Islet precursor cell (in vitro differentiated cells): ENCODE measurements at places on chromosomes 12 and 14.

DNA sequence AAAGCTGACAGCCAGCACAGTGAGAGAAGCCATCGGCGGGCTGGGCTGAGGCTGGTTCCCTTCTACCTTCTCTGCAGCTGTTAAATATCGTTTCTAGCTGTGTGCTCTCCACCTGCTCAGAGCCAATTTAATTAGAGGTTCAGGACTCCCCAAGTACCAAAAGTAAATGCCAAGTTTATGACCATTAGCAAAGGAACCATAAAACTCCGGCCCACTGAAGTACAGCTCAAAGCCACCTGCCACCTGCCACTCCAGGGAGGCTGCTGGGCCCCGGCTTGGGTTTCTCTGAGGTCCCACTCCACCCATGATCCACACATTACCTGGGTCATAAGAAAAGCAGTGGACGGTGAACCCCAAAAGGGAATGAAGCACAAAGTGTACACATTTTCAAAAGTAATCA is 272.8 kb downstream of the KSR2 start:
- DNase-seq: no peak

DNA sequence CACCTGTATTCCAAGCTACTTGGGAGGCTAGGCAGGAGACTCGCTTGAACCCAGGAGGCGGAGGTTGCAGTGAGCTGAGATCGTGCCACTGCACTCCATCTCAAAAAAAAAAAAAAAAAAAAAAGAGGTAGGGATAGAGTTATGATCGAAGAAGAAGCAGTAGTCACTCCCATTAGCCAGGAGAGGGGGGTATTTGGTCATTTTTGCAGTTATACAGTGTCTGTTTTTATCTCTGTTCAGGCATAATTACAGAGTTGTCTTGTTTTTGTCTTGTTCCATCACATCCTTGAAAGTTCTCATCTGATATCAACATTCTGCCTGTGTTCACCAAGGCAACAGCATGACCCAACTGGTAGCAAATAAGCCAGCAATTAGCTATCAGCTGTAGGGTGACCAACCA is 98.5 kb upstream of the TMPO start:
- no peak for DNase-seq

GRCh38 chr14:34713681-34714319 is 593 bp downstream of the CFL2 start:
- no peak for DNase-seq

DNA sequence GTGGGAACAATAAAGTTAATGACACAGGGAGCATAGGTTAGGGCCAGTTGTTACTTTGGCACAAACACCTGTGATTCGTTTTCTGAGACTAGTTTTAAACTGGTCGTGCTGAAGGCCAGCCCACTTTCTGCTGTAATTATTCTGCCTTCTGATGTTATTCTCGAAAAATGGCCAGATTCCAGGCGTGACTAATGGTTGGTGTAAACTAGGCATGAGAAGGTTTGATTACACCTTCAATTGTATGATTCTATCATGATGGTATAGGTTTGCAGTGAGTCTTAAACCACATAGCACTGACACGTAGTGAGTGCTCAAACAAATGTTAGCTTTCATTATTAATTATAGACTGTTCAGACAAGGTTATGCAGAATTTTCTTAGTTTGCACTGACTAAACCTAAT is 39.0 kb downstream of the CKB start:
- no peak for DNase-seq

DNA sequence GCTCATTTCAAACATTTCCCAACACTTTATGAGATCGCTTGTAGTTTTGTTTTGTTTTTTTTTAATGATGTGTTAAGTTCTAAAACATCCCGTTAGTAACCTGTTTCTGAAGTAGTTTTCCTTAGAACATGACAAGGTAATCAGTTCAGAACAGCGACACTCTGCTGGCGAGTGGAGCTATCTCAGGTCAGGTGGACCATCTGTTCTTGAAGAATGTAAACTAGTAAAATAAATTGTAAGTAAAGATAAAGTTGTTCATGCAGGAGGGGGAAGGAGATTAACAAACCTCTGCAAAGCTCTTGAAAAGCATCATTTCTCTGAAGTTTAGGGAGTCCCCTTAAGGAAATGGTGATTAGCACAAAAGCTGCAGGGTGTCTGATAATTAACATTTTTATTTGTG is 71.9 kb upstream of the DACT1 start:
- DNase-seq: no peak

- DNase-seq: no peak
These were observed 5.5 kb upstream of the CHD4 start for GRCh38 chr12:6612652-6613014.

DNA sequence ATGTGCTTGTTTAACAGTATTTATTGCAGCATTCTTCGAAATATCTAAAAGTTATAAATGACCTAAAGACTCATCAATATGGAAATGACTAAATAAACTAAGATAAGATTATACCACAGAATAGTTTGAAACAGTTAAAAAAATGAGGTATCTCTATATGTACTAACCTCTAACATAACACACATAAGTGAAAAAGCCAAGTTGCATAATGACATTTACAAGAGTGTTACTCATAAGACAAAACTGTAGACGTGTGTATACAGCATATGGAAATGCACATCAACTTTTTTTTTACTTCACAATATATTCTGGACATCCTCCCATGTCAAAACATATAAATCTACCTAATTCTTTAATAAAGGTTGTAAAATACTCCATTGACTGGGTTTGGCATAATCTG is 22.8 kb downstream of the CPM start:
- DNase-seq: no peak

- peak; percentile 62 for DNase-seq
These were observed 1.2 kb upstream of the ARL6IP4 start for GRCh38 chr12:122979001-122979907.

GRCh38 chr12:4112290-4112689 is 161.3 kb upstream of the CCND2 start:
- no peak for DNase-seq

- DNase-seq: no peak
These were observed 3.6 kb downstream of the MGAT2 start for GRCh38 chr14:49623941-49624839.

- no peak for DNase-seq
These were observed 1308.6 kb downstream of the FSCB start for GRCh38 chr14:43198465-43198864.

GRCh38 chr12:52964556-52965336 is 15.8 kb downstream of the KRT18 start:
- DNase-seq: peak; percentile 96

DNA sequence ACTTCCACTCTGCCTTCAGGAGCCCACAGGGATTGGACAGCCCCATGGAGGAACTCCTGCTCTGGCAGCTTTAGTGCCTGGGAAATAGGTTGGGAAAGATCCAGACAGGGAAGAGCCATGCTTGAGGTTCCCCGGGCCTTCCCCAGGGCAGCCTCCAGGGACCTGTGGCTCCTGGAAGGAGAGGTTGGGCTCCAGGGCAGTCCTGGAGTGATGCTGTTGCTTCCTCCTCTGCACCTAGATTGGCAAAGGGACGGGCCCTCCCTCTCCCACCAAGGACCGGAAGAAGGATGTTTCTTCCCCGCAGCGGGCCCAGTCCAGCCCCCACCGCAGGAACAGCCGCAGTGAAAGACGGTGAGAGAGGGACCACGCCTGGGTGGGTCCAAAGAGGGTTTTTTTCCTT is 16.5 kb downstream of the VASH1 start:
- peak; percentile 38 for DNase-seq

GRCh38 chr14:38883127-38883526 is 219.9 kb downstream of the SEC23A start:
- DNase-seq: no peak

GRCh38 chr12:132003846-132004245 is 54.1 kb downstream of the EP400 start:
- no peak for DNase-seq

DNA sequence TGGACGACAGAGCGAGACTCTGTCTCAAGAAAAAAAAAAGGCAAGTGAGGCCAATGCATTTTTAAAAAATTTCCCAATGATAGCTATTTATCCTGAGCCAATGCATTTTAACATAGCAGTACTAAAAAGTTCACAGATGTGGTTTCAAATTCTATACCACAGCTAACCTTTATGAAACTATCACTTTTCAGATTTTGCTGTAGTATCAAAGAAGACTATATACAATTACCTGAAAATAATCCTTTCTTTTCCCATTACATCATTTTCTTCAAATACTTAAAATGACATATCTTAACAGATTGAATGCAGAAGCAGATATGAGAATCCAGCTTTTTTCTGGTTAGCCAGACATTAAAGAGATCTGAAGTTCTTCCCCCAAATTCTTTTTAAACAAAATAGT is 13.2 kb downstream of the ATF7 start:
- no peak for DNase-seq

DNA sequence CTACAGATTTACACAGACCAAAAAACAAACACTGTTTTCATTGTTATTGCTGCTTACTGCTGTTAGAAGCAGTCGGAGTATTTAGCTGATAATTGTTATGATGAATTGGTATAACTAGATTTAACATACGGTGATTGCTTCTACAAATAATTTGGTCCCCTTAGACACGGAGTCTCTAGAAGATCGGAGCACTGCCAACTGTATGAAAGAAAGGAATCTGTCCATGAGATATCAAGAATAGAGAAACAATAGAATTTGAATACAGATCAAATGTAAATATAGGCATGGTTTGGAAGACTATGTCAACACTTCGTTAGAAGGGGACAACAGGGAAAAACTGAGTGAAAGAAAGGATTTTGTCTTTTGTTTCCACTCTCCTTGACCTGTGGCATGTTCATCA is 110.9 kb downstream of the PPP2R5E start:
- no peak for DNase-seq

DNA sequence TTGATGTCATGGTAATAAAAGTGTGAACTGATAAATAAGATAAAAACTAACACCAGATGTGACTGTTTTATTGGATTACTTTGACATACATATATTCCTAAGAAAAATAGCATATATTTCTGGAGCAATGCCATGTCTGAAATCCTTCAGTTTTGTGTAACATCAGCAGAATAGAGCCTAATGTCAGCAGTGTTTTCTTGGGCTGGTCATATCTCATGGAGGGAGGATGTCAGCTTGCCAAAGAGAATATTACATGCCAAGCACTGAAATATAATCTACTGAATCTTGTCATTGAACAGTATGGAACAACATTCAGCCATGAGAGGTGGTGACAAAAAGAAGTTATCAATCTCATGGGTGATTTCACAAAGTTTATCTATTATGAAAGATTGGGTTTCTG is 220.3 kb downstream of the KLHL28 start:
- DNase-seq: no peak

- DNase-seq: no peak
These were observed 126.9 kb upstream of the RBM19 start for GRCh38 chr12:114092981-114093380.

DNA sequence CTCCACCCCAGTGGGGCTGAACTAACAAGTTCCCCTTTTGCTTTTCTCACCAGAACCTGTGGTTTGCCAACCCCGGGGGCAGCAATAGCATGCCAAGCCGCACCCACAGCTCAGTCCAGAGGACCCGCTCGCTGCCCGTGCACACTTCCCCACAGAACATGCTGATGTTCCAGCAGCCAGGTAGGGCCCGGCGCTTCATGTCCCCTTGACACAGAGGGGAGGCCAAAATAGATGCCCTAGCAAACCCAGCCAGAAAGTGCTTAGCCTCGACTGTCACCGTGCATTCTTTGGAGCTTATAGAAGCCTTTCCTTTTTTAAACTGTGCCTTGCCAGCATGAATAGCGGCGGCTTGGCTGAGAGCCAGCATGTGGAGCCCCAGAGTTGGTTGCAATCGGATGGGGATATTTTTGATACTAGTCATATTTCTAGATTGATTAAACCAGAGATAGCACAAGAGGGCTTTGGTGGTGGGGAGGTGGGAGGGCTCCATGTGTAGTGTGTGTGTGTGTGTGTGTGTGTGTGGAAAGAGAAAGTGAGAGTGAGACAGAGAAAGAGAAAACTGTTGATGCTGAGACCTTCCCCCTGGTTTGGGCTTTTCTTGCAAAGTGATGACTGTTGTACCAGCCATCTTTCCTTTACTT is 126.1 kb downstream of the GCH1 start:
- peak; percentile 35 for DNase-seq

DNA sequence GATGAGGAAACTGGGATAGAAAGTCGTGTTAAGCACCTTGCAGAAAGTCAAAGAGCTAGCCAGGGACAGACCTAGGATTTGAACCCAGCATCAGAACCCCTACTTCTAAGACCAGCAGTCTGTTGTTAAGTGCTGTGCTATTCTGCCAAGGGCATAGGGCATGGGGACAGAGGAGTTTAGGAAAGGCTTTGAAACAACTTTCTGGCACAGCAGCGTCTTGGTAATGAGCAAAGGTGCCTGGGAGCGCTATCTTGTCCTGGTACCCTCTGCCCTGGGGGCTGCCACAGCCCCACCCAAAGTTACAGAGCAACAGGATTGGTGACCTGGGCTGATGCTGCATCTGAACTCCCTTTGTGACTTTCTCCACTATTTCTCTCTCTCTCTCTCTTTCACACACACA is 1108.1 kb downstream of the BCL11B start:
- DNase-seq: no peak

GRCh38 chr12:122635471-122635870 is 67.7 kb downstream of the HCAR2 start:
- no peak for DNase-seq

DNA sequence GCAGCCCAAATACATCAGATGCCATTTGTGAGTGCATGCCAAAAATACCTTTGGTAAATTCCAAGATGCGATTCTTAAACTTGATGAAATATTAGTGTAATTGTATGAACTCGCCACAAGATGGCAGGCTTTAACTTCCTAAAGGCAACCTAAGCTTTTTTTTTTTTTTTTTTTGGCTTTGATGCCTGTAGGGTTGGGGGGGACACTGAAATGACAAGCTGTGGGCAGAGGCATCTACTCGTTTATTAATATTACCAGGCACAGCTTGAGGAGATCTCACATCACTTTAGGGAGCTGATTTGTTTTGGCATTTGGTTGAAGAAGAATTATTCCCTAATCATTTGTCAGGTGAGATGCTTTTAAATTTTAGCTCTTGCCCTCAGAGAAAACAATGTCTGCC is 126.7 kb upstream of the CCDC196 start:
- DNase-seq: no peak

GRCh38 chr12:19530637-19531023 is 91.3 kb downstream of the AEBP2 start:
- DNase-seq: no peak
